ENCODE measurements at places on chromosomes 2 and 18.

GRCh38 chr2:12330916-12331315 lies 385.8 kb upstream of the TRIB2 start:
- no peaks in the 10 kb centered on the region for H3K36me3 ChIP-seq
- no peak overlapping the region for H3K27ac ChIP-seq
- H3K4me1 ChIP-seq = no peaks in the 10 kb centered on the region
- DNase-seq = no peak
- 0 out of 3 replicates have a peak, but pooled peaks cover 6% of the 10 kb centered on the region for H3K27me3 ChIP-seq
- no peak overlapping the region for H3K4me3 ChIP-seq

GRCh38 chr18:66226782-66227181 lies 377.1 kb downstream of the CDH19 start:
- no peak for DNase-seq
- no peaks in the 10 kb centered on the region for H3K4me1 ChIP-seq
- no peak overlapping the region for H3K4me3 ChIP-seq
- no peaks in the 10 kb centered on the region for H3K36me3 ChIP-seq

DNA sequence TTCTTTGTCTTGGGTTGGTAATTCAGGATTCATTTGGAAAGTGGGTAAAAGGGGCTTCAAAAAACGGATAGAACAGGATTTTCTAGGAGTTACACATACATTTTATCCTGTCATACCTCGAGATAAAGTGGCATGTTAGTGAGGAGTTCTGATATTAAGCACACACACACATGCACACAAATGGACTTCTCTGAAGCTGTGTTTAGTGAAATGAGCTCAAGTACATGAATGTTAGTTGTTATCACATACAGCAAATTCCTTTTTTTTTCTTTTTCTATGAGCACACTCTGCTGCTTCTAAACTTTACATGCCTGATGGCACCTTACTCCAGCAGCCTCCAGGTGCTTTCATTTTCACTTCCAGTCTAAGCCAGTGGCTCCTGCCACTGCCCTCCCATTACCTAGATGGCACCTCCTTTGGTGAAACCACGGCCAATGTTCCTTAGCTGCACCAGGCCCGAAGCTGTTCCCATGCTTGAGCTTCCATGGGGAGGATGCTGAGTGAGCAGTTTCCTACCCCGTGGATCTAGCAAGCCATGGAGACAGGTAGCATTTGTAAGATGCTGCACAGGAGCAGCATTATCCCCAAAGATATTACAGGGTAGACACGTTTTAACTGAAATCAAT lies 49.7 kb downstream of the STAT1 start:
- no peaks in the 10 kb centered on the region for H3K27me3 ChIP-seq
- H3K4me1 ChIP-seq = peaks cover 13% of the 10 kb centered on the region
- H3K4me3 ChIP-seq = no peak overlapping the region
- H3K36me3 ChIP-seq = peaks cover 6% of the 10 kb centered on the region

- H3K36me3 ChIP-seq = no peaks in the 10 kb centered on the region
- H3K27ac ChIP-seq = no peak overlapping the region
- no peaks in the 10 kb centered on the region for H3K4me1 ChIP-seq
- no peak for DNase-seq
- no peaks in the 10 kb centered on the region for H3K27me3 ChIP-seq
Measured at GRCh38 chr2:126029316-126029715, 626.6 kb upstream of the GYPC start.

Measured in HepG2 (cell line).